ENCODE measurements at places on chromosomes 16 and 17.

- no peak for DNase-seq
Observed at GRCh38 chr17:80472996-80473395, 3.4 kb downstream of the NPTX1 start.

DNA sequence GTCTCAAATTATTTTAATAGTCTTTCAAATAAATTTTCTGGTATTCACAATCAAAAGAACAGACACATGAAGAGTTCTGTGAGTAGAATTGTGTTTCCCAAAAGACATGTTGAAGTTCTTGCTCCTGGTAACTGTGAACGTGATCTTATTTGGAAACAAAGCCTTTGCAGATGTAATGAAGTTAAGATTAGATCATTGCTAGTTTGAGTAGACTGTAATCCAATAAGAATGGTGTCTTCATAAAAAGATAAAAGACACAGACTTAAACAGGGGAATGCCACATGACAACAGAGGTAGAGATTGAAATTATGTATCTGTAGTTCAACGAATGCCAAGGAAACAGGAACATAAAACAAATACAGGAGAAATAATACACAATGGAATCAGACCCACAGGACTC lies 357.4 kb upstream of the CA10 start:
- no peak for DNase-seq

- no peak for DNase-seq
Observed at GRCh38 chr16:87250431-87250960, 66.7 kb downstream of the C16orf95 start.

DNA sequence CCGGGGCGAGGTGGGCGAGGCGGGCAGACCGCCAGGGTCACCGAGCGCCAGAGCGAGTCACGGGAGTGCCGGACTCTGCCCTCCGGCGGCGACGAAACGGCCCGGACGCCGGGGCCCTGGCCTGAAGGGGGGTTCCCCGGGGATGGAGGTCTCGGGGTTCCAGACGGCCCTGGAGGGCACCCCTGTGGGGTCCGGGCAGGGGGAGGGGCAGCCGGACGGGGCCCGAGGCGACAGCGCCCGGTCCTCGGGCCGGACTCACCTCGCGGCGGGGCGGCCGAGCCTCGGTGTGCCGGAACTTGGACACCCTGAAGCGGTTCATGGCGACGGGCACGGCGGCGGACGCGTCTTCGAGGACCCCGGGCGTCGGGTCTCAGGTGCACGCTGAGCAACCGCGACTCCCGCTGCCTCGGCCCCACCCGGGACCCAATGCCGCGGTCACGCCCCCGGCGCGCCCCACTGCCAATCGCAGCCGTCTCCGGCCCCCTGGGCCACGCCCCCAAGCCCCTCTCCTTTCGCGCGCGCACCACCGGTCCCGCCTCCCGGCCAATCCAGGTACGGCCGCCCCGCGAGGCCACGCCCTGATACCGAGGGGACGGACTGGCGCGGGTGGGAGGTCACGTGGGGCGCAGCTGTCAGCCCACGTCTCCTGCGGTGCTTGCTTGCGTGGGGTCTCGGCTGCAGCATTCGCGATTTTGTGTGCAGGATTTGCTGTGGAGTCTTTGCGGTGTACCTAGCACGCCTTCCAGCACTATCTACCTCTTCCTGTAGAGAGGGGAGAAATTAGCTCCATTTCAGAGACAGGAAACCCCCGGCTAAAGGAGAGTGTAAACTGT lies at the start of gene CORO7:
Gene CORO7, minus strand, starts transcription at position 397 of the 833 bp plus-strand sequence. Its CDS starts 78 bp downstream, at position 319.
- peak; percentile 94 for DNase-seq

GRCh38 chr17:58254803-58255202 lies 16.4 kb downstream of the LPO start:
- DNase-seq, result no peak
